ENCODE measurements at places on chromosomes 1 and 21. TPM values are rescaled to one million over a fixed set of nuclear protein-coding genes. Genes with fewer than 3 reads are reported as not detected.

The NPHS2 gene
- not detected for total RNA-seq

The VAMP4 gene
- 3.9 TPM for total RNA-seq

The RAVER2 gene
- 5.8 TPM for total RNA-seq

The NR0B2 gene
- not detected for total RNA-seq

The HPCAL4 gene
- total RNA-seq, result not detected

The NMNAT2 gene
- total RNA-seq, result 0.53 TPM

The TSPAN2 gene
- total RNA-seq, result under 0.01 TPM

The LAD1 gene
- total RNA-seq, result not detected

The KCNQ4 gene
- under 0.01 TPM for total RNA-seq

The FAM151A gene
- total RNA-seq, result not detected

The KCNJ10 gene
- not detected for total RNA-seq

The RGL1 gene
- total RNA-seq, result 6.0 TPM

The NR1I3 gene
- not detected for total RNA-seq

The SELL gene
- not detected for total RNA-seq

The SYT14 gene
- 0.18 TPM for total RNA-seq

The CELSR2 gene
- total RNA-seq, result 0.29 TPM

The OR10Z1 gene
- total RNA-seq, result not detected

The GJA5 gene
- total RNA-seq, result not detected

The SUMO3 gene
- 85.0 TPM for total RNA-seq

The OR2L5 gene
- total RNA-seq, result not detected

The ETNK2 gene
- 27.4 TPM for total RNA-seq
